T-helper 1 cell (primary cell): ENCODE measurements at places on chromosomes 5 and 9.

- DNase-seq = no peak
Observed at GRCh38 chr9:114310471-114311450, 12.1 kb upstream of the ORM1 start.

GRCh38 chr9:132560616-132561202, 21.7 kb upstream of the BARHL1 start:
- no peak for DNase-seq

DNA sequence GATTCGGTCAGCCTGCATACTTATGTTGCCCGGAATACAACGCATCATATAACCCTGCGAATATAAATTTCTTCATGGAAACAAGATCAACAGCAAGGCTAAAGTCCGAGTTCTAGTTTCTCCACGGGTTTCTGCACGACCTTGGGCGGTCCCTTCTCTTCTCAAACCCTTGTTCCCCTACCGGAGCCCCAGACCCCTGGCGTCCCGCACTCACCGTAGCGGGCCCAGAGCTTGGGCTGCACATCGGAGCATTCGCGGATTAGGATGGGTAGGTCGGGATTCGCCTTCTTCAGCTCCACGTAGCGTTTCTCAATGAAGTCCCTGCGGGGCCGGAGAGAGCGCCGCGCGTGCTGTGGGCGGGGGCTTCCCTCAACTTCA, 399 bp downstream of the NDUFA2 start:
- DNase-seq = no peak

- DNase-seq = no peak
Observed at GRCh38 chr5:35026280-35026840, 21.4 kb downstream of the AGXT2 start.
